Natural killer cell treated with Interleukin-12 subunit alpha and Interleukin-12 subunit beta and Interleukin-15 and Interleukin-18, amount 100 ng/mL, for 72 hours (primary cell): ENCODE measurements at places on chromosomes 2 and 18. TPM values are rescaled to one million over a fixed set of nuclear protein-coding genes. Genes with fewer than 3 reads are reported as not detected.

DNA sequence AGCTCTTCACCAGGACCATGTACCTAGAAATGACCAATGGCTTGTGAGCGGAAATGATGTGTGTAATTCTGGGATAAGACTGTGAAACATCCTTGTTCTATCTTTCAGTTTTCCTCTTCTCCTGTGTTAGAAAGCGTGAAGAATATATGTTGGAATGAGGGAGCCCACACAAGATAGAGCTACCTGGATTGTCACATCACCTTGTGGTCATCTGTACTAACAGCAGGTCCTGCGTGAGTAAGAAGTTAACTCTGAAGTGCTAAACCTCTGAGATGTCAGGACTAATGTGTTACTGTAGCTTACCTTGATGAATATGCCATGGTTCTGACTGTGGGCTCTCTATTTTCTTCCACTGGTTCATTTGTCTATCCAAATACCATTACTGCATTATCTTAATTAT is 75.6 kb downstream of the FASTKD2 start:
- peaks cover 26% of the 10 kb centered on the region for H3K27me3 ChIP-seq
- DNase-seq: no peak
- no peak overlapping the region for H3K27ac ChIP-seq
- H3K4me3 ChIP-seq: no peak overlapping the region
- no peaks in the 10 kb centered on the region for H3K4me1 ChIP-seq

DNA sequence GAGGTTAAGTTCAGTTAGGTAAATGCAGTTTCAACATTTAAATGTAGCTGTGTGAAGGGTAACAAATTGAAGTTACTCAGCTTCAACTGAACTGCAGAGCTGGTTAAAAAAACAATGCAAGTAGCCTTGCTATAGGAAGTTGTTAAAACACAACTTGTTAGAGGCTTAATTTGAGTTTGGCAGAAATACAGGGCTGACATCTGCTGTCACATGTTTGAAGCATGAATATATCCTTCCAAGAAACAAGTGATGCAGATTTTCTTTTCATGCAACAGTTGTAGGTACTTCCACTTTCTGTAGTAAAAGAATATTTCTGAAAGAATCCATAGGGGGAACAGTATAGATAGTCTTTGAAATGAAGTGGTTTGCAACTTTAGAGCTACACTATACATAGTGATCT is 208.7 kb upstream of the RASGRP3 start:
- peaks cover 4% of the 10 kb centered on the region for H3K36me3 ChIP-seq
- DNase-seq: no peak
- peaks cover 5% of the 10 kb centered on the region for H3K27me3 ChIP-seq
- peaks cover 5% of the 10 kb centered on the region for H3K4me1 ChIP-seq
- H3K27ac ChIP-seq: no peak overlapping the region

Gene SLC9A4
- total RNA-seq: 0.10 TPM

- no peaks in the 10 kb centered on the region for H3K4me1 ChIP-seq
- peaks cover 22% of the 10 kb centered on the region for H3K27me3 ChIP-seq
- DNase-seq: no peak
- no peak overlapping the region for H3K27ac ChIP-seq
- no peak overlapping the region for H3K4me3 ChIP-seq
These were observed 30.7 kb upstream of the PPM1B start for GRCh38 chr2:44137872-44138551.

DNA sequence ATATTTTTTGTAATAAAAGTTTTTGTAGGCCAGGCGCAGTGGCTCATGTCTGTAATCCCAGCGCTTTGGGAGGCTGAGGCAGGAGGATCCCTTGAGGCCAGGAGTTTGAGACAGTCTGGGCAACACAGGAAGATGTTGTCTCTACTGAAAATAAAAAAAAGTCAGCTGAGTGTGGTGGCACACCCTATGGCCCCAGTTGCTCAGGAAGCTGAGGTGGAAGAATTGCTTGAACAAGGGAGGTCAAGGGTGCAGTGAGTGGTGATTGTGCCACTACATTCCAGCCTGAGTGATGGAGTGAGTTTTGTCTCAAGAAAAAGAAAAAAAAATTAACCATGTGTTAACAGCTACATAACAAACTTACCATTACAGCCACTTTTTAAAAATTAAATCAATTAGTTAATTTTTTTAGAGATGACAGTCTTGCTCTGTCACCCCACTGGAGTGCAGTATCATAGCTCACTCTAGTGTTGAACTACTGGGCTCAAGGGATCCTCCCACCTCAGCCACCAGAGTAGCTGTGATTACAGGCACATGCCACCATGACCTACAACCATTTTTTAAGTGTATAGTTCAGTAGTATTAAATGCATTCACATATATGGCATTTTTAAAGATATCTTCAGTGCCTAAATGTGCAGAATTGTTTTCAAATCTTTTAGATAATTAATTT is 67.2 kb upstream of the ACYP2 start:
- peaks cover 6% of the 10 kb centered on the region for H3K36me3 ChIP-seq
- H3K27ac ChIP-seq: peak overlapping the region; percentile 71
- peak overlapping the region; percentile 49 for H3K4me3 ChIP-seq
- peaks cover 28% of the 10 kb centered on the region for H3K4me1 ChIP-seq
- H3K27me3 ChIP-seq: no peaks in the 10 kb centered on the region

DNA sequence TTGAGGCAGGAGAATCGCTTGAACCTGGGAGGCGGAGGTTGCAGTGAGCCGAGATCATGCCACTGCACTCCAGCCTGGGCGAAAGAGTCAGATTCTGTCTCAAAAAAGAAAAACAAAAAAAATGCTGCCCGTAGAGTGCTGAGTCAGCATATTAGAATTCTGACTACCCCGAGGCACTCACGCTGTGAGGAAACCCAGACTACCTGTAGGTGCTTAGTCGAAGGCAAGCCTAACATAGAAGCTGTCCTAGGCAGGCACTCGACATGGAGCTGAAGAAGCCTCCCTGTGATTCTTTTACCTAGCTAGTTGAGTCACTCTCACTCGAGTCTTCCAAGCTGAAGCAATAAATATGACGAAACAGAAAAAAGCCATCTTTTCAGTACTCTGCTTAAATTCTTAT is 1323.2 kb upstream of the DDX18 start:
- no peaks in the 10 kb centered on the region for H3K4me1 ChIP-seq
- H3K4me3 ChIP-seq: no peak overlapping the region
- no peak for DNase-seq
- H3K36me3 ChIP-seq: peaks cover 4% of the 10 kb centered on the region

DNA sequence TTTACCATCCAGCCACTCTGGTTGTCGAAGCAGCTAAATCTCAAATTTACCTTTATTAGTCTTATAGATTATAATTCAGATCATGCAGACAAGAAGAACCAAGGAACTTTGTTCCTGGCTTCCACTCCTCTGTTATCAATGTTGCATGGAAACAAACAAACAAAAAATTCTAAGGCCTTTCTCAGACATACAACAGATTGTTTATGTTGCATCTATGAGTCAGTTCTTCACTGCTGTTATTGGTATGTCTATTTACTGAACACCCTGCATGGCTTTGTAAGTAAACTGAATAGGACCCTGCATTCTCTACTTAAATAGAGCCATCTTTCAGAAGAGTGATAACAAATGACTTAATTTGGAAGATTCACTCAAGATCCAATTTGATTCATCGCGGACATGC is 1.6 kb upstream of the ANKRD44 start:
- DNase-seq: no peak
- peaks cover 5% of the 10 kb centered on the region for H3K36me3 ChIP-seq
- peaks cover 33% of the 10 kb centered on the region for H3K4me1 ChIP-seq
- H3K27me3 ChIP-seq: no peaks in the 10 kb centered on the region

DNA sequence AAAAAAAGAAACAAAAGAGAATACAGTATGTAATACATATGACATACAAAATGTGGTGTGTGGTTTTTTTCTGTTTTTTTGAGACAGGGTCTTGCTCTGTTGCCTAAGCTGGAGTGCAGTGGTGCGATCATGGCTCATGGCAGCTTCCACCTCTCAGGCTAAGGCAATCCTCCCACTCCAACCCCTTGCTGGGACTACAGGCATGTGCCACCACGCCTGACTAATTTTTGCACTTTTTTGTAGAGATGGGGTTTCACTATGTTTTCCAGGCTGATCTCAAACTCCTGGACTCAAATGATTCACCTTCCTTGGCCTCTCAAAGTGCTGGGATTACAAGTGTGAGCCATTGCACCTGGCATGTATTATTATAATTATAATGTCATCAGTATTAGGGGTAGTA is 38.9 kb downstream of the DHX57 start:
- H3K4me3 ChIP-seq: no peak overlapping the region
- H3K4me1 ChIP-seq: no peaks in the 10 kb centered on the region
- no peak overlapping the region for H3K27ac ChIP-seq
- no peak for DNase-seq
- H3K27me3 ChIP-seq: no peaks in the 10 kb centered on the region

Gene FBXO48
- 2.5 TPM for total RNA-seq

Gene UGT1A10
- not detected for total RNA-seq

Gene TMEM237
- 12.0 TPM for total RNA-seq

Gene SMC6
- total RNA-seq: 19.9 TPM

- peaks cover 49% of the 10 kb centered on the region for H3K4me1 ChIP-seq
- H3K4me3 ChIP-seq: peak overlapping the region; percentile 79
- no peaks in the 10 kb centered on the region for H3K27me3 ChIP-seq
These were observed 69.8 kb downstream of the BABAM2 start for GRCh38 chr2:27960237-27960912.

GRCh38 chr2:8461341-8461740 is 220.5 kb upstream of the ID2 start:
- no peaks in the 10 kb centered on the region for H3K36me3 ChIP-seq
- H3K27me3 ChIP-seq: no peaks in the 10 kb centered on the region
- no peak overlapping the region for H3K27ac ChIP-seq
- H3K4me1 ChIP-seq: peaks cover 47% of the 10 kb centered on the region
- no peak for DNase-seq

GRCh38 chr2:16303761-16304160 is 361.9 kb downstream of the CYRIA start:
- H3K4me1 ChIP-seq: peaks cover 13% of the 10 kb centered on the region
- no peak overlapping the region for H3K4me3 ChIP-seq
- no peak overlapping the region for H3K27ac ChIP-seq
- H3K36me3 ChIP-seq: no peaks in the 10 kb centered on the region

DNA sequence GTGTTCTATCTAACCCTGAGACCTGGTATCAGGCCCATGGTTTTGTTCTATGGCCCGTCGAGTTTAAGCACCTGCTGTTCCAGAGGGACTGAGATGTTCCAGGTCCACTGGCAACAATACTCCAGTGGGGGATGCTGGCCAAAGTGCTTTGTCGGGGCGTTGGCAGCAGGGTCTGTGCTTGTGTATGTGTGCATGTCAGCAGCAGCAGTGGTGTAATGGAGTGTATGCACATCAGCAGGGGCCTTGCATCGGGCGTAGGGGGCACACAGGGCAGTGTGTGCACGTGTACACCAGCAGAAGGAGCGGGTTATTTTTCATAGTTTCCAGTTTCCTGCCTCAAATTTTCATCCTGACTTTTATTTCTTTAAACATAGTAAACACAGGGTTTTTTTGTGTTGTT is 37.8 kb upstream of the THUMPD2 start:
- H3K27me3 ChIP-seq: peaks cover 5% of the 10 kb centered on the region
- H3K4me1 ChIP-seq: no peaks in the 10 kb centered on the region
- no peak overlapping the region for H3K27ac ChIP-seq
- H3K4me3 ChIP-seq: no peak overlapping the region

GRCh38 chr18:3524706-3525105 is 74.7 kb downstream of the TGIF1 start:
- no peaks in the 10 kb centered on the region for H3K36me3 ChIP-seq
- H3K27me3 ChIP-seq: peaks cover 12% of the 10 kb centered on the region
- DNase-seq: no peak
- H3K27ac ChIP-seq: no peak overlapping the region
- H3K4me3 ChIP-seq: no peak overlapping the region

GRCh38 chr2:172513935-172514586 is 41.8 kb upstream of the PDK1 start:
- no peak for DNase-seq
- peaks cover 9% of the 10 kb centered on the region for H3K4me1 ChIP-seq
- no peak overlapping the region for H3K27ac ChIP-seq
- peaks cover 13% of the 10 kb centered on the region for H3K36me3 ChIP-seq

GRCh38 chr2:200393191-200393590 is 86.7 kb downstream of the SPATS2L start:
- no peak for DNase-seq
- peaks cover 4% of the 10 kb centered on the region for H3K4me1 ChIP-seq
- peaks cover 13% of the 10 kb centered on the region for H3K36me3 ChIP-seq
- no peak overlapping the region for H3K27ac ChIP-seq
- peaks cover 9% of the 10 kb centered on the region for H3K27me3 ChIP-seq
- no peak overlapping the region for H3K4me3 ChIP-seq
